ENCODE measurements at places on chromosomes 4 and X. TPM values are rescaled to one million over a fixed set of nuclear protein-coding genes. Genes with fewer than 3 reads are reported as not detected.

DNA sequence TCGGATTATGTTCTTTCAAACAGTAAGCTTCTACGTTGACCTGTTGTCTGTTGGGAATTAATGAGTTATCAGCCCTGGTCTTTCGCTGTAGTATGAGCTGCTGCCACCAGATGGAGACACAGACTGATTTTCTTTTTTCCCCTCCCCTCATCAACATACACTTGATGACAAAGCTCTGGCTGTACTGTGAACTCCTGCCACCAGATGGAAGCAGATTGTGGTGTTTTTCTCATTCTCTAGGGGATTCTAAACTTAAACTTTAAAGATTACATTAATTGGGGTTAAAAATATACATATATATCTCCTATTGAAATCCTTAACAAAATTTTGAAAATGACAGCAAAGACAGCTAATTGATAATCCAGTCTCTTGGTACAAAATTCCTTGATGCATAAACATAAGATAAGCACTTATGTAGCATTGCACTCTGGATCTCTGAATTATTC lies 44.8 kb downstream of the SMS start:
- H3K4me3 ChIP-seq: no peak overlapping the region
- no peaks in the 10 kb centered on the region for H3K36me3 ChIP-seq
- no peak overlapping the region for H3K27ac ChIP-seq
- no peaks in the 10 kb centered on the region for H3K27me3 ChIP-seq

DNA sequence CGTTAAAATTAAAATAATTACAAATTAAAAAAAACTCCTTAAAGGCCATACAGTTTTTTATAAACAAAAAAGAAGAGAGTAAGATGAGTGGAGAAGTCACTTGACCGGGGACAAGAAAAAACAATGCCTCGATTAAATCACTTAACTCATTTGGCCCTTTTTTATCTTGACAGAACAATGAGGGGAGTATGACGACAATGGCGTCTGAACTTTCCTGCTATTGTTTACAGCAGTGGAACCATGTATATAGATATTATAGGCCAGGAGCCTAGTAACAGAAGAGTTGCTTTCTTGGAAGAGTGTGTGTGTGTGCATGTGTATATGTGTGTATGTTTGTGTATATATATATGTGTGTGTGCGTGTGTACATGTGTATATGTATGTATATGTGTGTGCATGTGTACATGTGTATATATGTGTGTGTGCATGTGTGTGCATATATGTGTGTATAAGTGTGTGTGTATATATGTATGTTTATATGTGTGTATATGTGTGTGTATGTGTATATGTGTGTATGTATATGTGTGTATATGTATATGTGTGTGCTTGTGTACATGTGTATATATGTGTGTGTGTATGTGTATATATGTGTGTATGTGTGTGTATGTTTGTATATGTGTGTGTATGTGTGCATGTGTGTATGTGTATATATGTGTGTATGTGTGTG lies 153.4 kb upstream of the FAT1 start:
- no peak overlapping the region for H3K4me3 ChIP-seq
- H3K36me3 ChIP-seq: no peaks in the 10 kb centered on the region
- no peak for DNase-seq
- H3K27ac ChIP-seq: no peak overlapping the region
- H3K4me1 ChIP-seq: no peaks in the 10 kb centered on the region

DNA sequence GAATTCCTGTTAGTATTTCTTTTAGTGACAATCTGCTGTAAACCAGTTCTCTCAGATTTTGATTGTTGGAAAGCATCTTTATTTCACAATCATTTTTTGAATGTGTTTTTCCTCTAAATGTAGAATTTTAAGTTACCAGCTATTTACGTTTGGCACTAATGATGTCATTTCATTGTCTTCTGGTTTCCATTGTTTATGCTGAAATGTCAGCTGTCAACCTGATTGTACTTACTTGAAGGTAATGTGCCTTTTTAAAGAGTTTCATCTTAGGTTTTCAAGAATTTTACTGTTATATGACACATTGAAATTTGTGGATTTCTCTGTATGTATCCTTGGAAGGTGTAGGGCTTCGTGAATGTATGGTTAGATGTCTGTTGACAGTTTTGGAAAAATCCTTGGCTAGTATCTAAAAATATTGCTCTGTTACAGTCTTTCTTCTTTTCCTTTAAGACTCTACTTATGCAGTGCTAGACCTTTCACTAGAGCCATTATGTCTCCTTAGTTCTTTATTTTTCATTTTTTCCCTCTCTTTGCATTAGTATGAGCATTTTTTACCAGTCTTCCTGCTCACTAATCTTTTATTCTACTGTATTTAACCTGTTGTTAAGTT lies 30.4 kb downstream of the SMAD1 start:
- H3K27ac ChIP-seq: no peak overlapping the region
- H3K4me3 ChIP-seq: no peak overlapping the region
- H3K36me3 ChIP-seq: no peaks in the 10 kb centered on the region

DNA sequence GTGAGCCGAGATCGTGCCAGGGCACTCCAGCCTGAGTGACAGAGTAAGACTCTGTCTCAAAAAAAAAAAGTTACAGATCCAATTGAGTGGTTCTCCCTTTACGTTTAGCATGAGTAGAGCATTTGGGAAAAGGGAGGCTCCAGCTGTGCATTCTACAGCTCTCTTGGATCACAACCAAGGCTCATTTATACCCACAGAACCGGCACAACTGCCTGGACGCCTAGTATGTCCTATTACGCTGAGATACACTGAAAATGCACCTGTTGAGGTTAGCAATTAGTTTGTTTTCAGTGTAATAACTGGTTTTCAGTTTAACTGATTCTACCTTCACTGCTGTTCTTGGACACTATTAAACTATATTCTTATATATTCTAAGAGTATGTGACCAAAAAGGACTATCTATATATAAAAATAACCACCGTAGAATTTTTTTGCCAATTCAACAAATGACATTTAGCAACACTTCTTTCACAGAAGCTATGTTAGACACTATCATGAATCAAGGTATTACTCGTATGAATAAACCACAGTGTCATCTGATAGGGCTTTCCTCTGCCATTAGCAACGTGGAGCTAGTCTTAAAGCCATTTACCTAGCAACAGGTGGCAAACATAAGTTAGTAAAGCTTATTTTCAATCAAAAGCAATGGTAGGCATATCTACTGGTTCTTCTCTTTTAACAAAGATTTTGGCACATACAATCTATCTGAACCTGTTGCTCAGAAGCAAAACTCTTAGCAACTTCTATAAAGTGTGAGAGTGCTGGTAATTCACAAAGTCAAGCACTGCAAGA lies 3.6 kb downstream of the OTUD4 start:
- peak overlapping the region; percentile 73 for H3K4me3 ChIP-seq
- H3K4me1 ChIP-seq: peaks cover 20% of the 10 kb centered on the region
- H3K27ac ChIP-seq: peak overlapping the region; percentile 97
- no peaks in the 10 kb centered on the region for H3K36me3 ChIP-seq
- DNase-seq: no peak

- DNase-seq: no peak
- H3K27me3 ChIP-seq: no peaks in the 10 kb centered on the region
These were observed 130.3 kb downstream of the GPR143 start for GRCh38 chrX:9635368-9635767.

- no peaks in the 10 kb centered on the region for H3K36me3 ChIP-seq
- H3K27ac ChIP-seq: no peak overlapping the region
- no peak overlapping the region for H3K4me3 ChIP-seq
- no peak for DNase-seq
These were observed 139.5 kb upstream of the NOCT start for GRCh38 chr4:138875891-138876608.

GRCh38 chr4:22692736-22693135 lies at the start of gene GBA3:
Gene GBA3 (plus strand): TSS chr4:22692937.
- H3K4me3 ChIP-seq: peak within 1 kb of the TSS; percentile 10
- peak within 1 kb of the TSS; percentile 68 for H3K27ac ChIP-seq
- DNase-seq: peak; percentile 78
- H3K36me3 ChIP-seq: no peaks in the 10 kb centered on the region
- H3K4me1 ChIP-seq: no peaks in the 10 kb centered on the region
- H3K27me3 ChIP-seq: no peaks in the 10 kb centered on the region

GRCh38 chr4:2697995-2698414 lies 58.1 kb downstream of the TNIP2 start:
- no peaks in the 10 kb centered on the region for H3K27me3 ChIP-seq
- peaks cover 19% of the 10 kb centered on the region for H3K4me1 ChIP-seq
- H3K27ac ChIP-seq: no peak overlapping the region
- peak; percentile 90 for DNase-seq
- peaks cover 35% of the 10 kb centered on the region for H3K36me3 ChIP-seq

- no peak overlapping the region for H3K27ac ChIP-seq
- no peaks in the 10 kb centered on the region for H3K27me3 ChIP-seq
- H3K4me1 ChIP-seq: no peaks in the 10 kb centered on the region
- DNase-seq: no peak
- H3K4me3 ChIP-seq: no peak overlapping the region
These were observed 123.7 kb downstream of the ANAPC4 start for GRCh38 chr4:25500626-25501316.

- H3K4me1 ChIP-seq: no peaks in the 10 kb centered on the region
- H3K27me3 ChIP-seq: no peaks in the 10 kb centered on the region
- H3K27ac ChIP-seq: no peak overlapping the region
- H3K36me3 ChIP-seq: no peaks in the 10 kb centered on the region
- no peak for DNase-seq
- H3K4me3 ChIP-seq: no peak overlapping the region
These were observed 378.3 kb downstream of the GBA3 start for GRCh38 chr4:23070848-23071570.

DNA sequence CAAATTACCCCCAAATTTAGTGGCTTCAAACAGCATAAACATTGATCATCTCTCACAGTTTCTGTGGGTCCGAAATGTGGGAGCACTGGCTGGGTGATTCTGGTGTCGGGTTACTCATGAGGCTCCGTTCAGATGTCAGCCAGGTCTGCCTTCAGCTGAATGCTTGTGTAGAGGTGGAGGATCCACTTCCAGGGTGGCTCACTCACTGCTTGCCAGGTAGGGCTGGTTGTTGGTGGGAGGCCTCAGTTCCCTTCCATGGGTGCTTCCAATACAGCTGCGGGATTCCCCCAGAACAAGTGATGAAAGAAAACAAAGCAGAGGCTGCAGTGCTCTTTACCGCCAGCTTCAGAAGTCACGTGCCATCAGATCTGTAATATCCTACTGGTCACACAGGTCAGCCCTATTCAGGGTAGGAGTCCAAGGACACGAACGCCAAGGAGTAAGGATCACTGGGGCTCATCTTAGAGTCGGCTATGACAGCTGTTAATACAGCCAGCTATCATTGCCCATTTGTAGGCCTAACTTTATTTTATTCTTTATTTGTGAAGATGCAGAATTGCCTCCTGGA lies 1.1 kb upstream of the SMIM43 start:
- no peaks in the 10 kb centered on the region for H3K4me1 ChIP-seq
- no peak overlapping the region for H3K27ac ChIP-seq
- no peak overlapping the region for H3K4me3 ChIP-seq
- H3K27me3 ChIP-seq: peaks cover 13% of the 10 kb centered on the region
- H3K36me3 ChIP-seq: no peaks in the 10 kb centered on the region
- DNase-seq: no peak

GRCh38 chrX:30568136-30568535 lies 9.4 kb downstream of the TASL start:
- no peaks in the 10 kb centered on the region for H3K4me1 ChIP-seq
- no peaks in the 10 kb centered on the region for H3K36me3 ChIP-seq
- H3K4me3 ChIP-seq: no peak overlapping the region
- H3K27me3 ChIP-seq: no peaks in the 10 kb centered on the region
- DNase-seq: no peak
- H3K27ac ChIP-seq: no peak overlapping the region

GRCh38 chr4:151039733-151040132 lies 24.6 kb upstream of the LRBA start:
- no peaks in the 10 kb centered on the region for H3K4me1 ChIP-seq
- H3K27ac ChIP-seq: no peak overlapping the region
- no peak for DNase-seq
- H3K4me3 ChIP-seq: no peak overlapping the region
- no peaks in the 10 kb centered on the region for H3K27me3 ChIP-seq

- H3K36me3 ChIP-seq: no peaks in the 10 kb centered on the region
- no peaks in the 10 kb centered on the region for H3K27me3 ChIP-seq
- no peak for DNase-seq
These were observed 23.0 kb upstream of the UGT2B4 start for GRCh38 chr4:69518538-69519198.

DNA sequence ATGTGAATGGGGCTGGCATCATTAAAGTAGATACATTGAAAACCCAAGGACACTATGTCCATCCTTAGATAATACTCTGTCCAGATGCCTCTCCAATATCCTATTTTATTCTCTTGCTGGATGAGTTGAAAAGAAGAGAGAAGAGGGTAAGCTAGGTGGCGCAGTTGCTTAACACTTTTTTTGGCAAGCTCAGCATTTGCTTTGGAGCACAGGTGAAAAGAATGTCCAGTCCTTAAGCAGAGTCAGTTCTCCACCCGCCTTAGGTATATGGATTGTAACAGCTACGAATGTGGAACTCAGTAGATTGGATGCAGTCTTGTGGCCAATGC lies 208.4 kb downstream of the NWD2 start:
- peak overlapping the region; percentile 73 for H3K27ac ChIP-seq
- peaks cover 14% of the 10 kb centered on the region for H3K4me1 ChIP-seq
- no peaks in the 10 kb centered on the region for H3K27me3 ChIP-seq
- H3K36me3 ChIP-seq: no peaks in the 10 kb centered on the region
- no peak for DNase-seq

GRCh38 chrX:17553469-17553868 lies 178.5 kb downstream of the NHS start:
- H3K27me3 ChIP-seq: no peaks in the 10 kb centered on the region
- DNase-seq: no peak
- no peaks in the 10 kb centered on the region for H3K36me3 ChIP-seq
- H3K27ac ChIP-seq: no peak overlapping the region
- H3K4me3 ChIP-seq: no peak overlapping the region

GRCh38 chrX:17633546-17633945 lies 103.7 kb upstream of the SCML1 start:
- H3K4me1 ChIP-seq: no peaks in the 10 kb centered on the region
- H3K36me3 ChIP-seq: no peaks in the 10 kb centered on the region
- no peak overlapping the region for H3K27ac ChIP-seq
- H3K4me3 ChIP-seq: no peak overlapping the region
- no peak for DNase-seq

DNA sequence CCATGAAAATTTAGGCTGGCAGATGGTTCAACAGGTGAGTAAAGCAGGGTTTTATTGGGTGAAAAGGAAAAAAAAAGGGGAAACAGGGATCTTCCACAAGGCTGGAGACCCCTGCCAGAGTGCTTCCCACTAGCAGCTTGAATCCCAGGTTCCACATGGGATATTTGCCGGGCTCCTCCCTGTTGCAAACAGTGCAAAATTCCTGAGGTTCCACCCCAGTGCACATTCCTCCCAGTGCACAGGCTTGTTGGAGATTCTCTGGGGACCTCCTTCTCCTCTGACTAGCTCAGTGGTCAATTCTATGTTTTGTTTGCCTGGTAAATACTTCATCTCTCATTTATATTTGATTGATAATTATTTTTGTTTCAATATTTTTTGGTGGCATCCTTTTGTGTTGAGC lies 66.4 kb upstream of the UGT2B15 start:
- H3K27me3 ChIP-seq: no peaks in the 10 kb centered on the region
- H3K27ac ChIP-seq: no peak overlapping the region

AVPR2 gene
- not detected for total RNA-seq

LEF1 gene
- 0.49 TPM for total RNA-seq

SPIN4 gene
- total RNA-seq: 1.6 TPM

SUPT20HL2 gene
- total RNA-seq: not detected

PPP2R2C gene
- 0.12 TPM for total RNA-seq

PRPS1 gene
- 38.6 TPM for total RNA-seq

PASD1 gene
- not detected for total RNA-seq

FGF5 gene
- total RNA-seq: not detected

DKC1 gene
- total RNA-seq: 18.5 TPM

INTU gene
- 1.1 TPM for total RNA-seq

UNC5C gene
- total RNA-seq: 0.70 TPM

TBC1D9 gene
- 6.6 TPM for total RNA-seq

CC2D2A gene
- total RNA-seq: 3.3 TPM

TMEM165 gene
- total RNA-seq: 15.3 TPM

Measured in right lobe of liver (tissue), 6 donors.